ENCODE measurements at places on chromosomes 5 and 9. TPM values are rescaled to one million over a fixed set of nuclear protein-coding genes. Genes with fewer than 3 reads are reported as not detected.
A peak's percentile ranks its signal among the peaks of the same experiment; 100 is the strongest.

DNA sequence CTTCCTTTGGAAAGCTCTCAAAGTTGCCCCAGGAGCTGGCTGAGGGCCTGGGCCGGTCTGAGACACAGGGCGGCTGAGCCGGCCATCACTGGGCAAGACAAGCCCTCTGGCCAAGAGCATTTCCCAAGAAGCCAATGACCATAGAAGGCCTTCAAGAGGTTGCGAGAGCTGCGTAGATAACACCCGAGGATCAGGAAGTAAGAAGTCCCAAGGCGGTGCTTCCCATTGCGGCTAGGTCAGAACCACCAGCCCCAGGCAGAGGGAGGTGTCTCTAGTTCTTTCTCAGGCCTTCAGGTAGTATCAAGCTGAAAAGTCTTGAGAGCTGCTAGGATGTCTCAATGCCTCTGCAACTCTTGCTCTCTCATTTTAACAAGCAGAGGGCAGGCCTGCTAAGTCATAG lies 54.0 kb upstream of the C5orf58 start:
- no peaks in the 10 kb centered on the region for H3K36me3 ChIP-seq
- H3K4me1 ChIP-seq = peaks cover 4% of the 10 kb centered on the region

- no peaks in the 10 kb centered on the region for H3K27me3 ChIP-seq
- H3K27ac ChIP-seq = peak overlapping the region; percentile 13
- H3K4me3 ChIP-seq = peak overlapping the region; percentile 67
- peak; percentile 63 for DNase-seq
These were observed 1.6 kb downstream of the FER start for GRCh38 chr5:108749128-108749861.

GRCh38 chr9:130193531-130194377 lies 21.6 kb downstream of the NCS1 start:
- no peaks in the 10 kb centered on the region for H3K27me3 ChIP-seq
- H3K27ac ChIP-seq = no peak overlapping the region
- no peaks in the 10 kb centered on the region for H3K36me3 ChIP-seq
- DNase-seq = no peak
- peaks cover 77% of the 10 kb centered on the region for H3K4me1 ChIP-seq

GRCh38 chr5:130870691-130871090 lies 294.4 kb downstream of the HINT1 start:
- no peaks in the 10 kb centered on the region for H3K4me1 ChIP-seq
- no peaks in the 10 kb centered on the region for H3K36me3 ChIP-seq
- no peaks in the 10 kb centered on the region for H3K27me3 ChIP-seq
- DNase-seq = no peak
- H3K27ac ChIP-seq = no peak overlapping the region
- no peak overlapping the region for H3K4me3 ChIP-seq

DNA sequence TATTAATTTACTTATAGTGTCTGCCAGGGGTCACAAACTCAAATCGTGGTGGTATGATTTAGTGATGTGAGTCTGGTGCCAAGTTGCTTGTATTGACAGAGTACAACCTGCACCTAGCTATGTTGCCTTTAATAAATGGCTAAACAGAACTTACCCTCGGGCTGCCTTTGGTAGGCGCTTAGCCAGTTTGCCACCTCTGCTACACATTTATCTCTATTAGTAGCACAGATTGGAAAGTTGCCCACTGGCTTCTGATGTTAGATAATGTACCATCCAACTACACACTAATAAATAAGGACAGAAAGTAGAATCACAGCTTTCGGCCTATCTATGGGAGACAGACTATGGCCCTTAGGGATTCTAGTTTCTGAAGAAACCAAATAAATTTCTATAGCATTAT lies 368.4 kb downstream of the MAN2A1 start:
- H3K27me3 ChIP-seq = no peaks in the 10 kb centered on the region
- H3K36me3 ChIP-seq = no peaks in the 10 kb centered on the region
- no peaks in the 10 kb centered on the region for H3K4me1 ChIP-seq
- DNase-seq = no peak
- no peak overlapping the region for H3K27ac ChIP-seq

ATP10B gene
- not detected for polyA plus RNA-seq

All from K562 (cell line).